ENCODE measurements at places on chromosomes 6 and 20.

DNA sequence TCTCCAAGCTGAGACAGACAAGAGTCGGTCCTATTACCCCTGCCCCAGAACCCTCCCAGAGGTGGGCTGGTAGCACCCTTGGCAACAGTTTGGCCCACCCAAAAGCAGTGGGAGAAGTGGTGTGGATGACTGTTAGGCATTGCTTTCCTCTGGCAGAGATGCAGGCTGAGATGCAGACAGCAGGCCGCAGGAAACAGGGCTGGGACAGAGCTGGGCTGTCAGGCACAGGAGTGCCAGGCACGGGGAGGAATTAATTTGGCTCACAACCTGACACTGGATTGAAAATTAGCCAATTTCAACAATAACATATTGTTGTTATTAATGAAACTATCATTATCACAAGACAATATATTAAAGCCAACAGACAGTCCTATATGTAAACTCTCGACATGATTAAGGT lies 15.7 kb upstream of the SIRT5 start:
- no peak for DNase-seq

- DNase-seq = no peak
Observed at GRCh38 chr6:112927641-112928320, 580.7 kb downstream of the RFPL4B start.

DNA sequence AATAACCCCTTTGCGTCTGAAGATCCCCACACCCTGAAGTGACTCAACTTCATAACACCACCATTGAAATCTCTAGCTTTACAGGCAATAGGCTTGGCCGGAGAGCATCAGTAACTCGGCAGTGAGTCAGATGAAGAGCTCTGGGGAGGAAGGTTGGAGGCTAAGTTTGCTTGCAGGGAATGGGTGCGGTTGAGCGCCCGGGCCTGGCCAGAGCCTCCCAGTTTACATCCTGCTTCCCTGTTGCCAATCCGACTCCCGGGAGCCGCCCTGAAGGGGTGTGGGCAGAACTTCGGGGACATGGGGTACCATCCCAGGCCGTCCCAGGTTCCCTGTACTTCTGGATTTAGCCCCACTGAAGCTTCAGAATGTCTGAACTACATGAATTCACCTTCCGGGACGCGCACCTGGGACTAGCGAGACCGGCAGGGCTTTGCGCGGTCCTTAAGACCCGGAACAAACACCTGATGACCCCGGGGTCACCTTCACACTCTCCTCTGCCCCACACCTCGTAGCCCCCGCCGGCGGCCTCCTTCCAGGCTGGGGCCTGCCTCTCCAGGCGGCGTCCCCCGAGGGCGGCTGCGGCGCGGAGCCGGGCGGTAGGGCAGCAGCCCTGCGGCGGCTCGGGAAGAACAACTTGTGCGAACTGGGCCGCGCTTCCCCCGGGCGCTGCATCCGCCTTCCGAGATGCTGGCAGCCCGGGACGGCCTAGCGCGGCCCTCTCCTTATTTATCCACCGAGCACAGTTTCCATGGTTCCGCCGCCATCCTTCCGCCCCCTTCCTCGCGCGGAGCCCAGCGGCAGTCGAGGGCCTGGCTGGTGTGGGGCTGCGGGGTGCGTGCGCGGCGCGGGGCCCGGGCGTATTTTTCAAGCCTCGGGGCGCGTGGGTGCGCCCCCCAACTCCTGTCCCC lies 56.6 kb upstream of the RREB1 start:
- no peak for DNase-seq

DNA sequence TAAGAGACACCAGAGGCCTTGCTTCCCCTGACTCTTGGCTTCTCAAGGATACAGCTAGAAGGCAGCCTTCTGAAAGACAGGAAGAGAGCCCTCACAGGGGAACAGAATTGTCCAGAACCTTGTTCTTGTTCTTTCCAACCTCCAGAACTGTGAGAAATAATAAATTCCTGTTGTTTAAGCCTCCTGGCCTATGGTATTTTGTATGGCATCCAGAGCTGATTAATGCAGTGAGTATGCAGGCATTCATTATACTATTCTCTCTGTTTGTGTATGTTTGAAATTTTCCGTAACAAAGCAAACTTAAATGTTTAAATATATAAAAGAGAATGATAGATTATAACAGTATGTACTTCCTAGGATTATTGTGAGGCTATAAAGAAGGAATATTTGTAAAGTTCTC lies 903.4 kb upstream of the FLRT3 start:
- no peak for DNase-seq

DNA sequence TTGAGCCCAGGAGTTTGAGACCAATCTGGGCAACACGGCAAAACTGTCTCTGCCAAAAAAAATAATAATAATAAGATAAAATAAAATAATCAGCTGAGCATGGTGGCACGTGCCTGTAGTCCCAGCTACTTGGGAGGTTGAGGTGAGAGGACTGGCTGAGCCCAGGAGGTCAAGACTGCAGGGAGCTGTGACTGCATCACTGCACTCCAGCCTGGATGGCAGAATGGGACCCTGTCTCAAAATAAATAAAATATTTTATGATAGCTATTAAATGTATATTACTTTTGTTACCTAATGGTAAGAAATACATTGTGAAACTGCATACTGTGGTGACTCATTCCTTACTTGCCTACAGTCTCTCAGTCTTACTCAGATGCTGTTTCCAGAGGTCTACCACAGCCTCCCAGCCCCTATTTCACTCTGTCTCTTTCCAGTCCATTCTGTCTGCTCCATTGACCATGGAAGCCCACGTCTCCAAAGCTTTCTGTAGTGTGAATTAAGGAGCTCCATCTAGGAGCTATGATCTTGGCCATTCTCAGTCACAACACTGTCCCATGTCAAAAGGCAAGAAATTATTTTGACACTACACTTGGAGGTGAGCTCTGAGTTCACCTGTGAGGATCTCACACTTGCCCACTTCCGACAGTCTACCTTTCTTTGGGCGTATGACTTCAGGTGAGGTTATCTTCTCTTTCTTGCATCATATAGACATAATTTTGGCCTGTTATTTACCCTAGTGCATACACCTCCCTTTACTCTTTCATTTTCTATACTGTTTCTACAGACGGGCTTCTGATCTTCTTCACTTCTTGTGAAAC lies 22.4 kb upstream of the SNX9 start:
- DNase-seq = no peak

DNA sequence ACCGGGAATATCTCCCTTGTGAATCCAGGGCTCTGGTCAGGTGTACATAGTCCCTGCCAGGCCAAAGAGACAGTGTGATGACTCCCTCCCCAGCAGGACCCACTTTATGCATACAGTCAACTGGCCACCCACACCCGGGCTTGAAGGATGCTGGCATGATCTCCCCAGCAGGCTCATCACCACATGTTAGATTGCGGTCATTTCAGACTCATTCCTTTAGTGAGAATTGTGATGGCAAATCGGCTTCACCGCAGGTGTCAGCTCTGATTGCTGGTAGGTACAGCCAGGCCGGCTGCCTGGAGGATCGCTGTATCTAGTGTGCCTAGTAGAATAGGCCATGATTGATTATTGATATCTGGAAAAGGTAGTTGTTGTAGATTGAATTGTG lies 24.5 kb downstream of the CD83 start:
- DNase-seq = no peak

DNA sequence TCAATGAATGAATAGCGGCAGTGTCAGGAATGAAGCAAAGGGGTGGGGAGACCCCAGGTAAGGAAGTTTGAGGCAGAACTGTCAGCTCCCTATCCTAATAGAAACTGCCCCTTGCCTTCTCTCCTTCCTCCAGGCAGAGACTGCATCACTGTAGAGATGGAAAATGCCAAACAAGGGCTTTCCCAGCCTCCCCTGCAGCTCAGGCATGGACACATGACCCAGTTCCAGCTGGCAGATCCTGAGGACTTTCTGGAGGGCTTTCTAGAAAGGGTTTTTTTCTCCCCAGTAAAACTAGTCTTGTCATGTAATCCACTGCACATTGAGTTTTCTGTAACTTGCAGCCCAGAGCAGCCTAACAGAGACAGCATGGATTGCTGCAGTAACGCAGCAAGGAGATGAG lies 17.9 kb upstream of the PNPLA1 start:
- DNase-seq = no peak

GRCh38 chr6:142952614-142953013 lies 7.6 kb upstream of the HIVEP2 start:
- no peak for DNase-seq

DNA sequence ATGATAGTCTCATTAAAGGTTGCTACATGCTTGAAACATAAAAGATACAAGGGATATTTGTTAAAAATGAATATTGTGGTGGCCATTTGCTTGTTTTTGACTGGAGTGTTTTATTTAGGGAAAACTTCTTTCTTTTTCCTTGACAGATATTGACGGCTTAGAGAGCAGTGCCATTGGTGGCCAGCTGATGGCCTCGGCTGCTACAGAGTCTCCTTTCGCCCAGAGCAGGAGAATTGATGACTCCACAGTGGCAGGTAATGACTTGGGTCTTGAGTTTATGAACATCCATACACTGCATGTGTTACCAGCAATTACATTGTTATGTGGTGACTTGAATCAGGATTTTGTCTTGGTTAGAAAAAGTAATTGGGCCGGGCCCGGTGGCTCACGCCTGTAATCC lies 67.5 kb upstream of the PBOV1 start:
- DNase-seq = no peak
